ENCODE measurements at places on chromosomes 3 and 15.

GRCh38 chr15:36409819-36410218 is 169.6 kb upstream of the CDIN1 start:
- no peak for DNase-seq

DNA sequence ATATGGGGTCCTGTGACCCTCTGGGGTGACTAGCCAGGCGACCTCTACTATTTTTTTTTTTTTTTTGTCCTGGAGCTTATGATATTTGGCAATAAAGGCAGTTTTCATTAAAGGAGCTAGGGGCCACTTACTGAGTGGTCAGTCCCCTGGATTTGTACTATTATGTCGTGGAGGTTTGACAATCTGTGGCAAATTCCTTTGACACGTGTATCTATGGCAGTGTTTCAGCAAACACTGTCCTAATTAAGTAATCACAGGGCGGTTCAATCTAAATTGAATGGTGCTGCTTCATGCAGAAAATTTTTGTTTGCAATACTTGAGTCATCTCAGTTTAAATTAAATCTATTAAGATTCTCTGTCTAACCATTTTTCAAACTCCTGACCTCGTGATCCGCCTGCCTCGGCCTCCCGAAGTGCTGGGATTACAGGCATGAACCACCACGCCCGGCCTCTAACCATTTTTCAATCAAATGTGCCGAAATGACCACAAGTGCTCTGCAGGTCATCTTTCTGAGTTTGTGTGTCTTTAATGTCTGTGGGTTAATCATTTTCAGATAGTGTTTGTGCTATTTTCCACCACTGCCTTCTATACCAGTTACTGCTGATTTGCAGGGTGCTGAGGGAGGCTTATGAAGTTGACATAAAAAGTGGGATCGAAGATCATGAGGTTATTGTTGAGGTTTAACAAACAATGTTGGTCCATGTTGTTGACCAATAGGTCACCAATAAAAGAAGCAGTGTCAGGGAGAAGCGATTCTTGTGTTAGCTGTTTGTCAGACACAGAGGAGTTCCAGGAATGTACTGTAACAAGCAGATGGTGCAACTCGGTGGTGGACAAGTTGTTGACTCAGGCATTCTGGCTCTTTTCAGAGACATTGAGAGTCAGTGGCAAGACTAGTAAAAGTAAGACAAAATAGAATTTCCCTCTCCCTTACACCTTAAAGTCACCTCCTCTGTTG is 18.6 kb upstream of the SLC2A2 start:
- DNase-seq: no peak

- no peak for DNase-seq
Observed at GRCh38 chr15:98874773-98875172, 132.8 kb downstream of the PGPEP1L start.

- DNase-seq: no peak
Observed at GRCh38 chr15:72222393-72222792, 8.6 kb downstream of the PKM start.

DNA sequence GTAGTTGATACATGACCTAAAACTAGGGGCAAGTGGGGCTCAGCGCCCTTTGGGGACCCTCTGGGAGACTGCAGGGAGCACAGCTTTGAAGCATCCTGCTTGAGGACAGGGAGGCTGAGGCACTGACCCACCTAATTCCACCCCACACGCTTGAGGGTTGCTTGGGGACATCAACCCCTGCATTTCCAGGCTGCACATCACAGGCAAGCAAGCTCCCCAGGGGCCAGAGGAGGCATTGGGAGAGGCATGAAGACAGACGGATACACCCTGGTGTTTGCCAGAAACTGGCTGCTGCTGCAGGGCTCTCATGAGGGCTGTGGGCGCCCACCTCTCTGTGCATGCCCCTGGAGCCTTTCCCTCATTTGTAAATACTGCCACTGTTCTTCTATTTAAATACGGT is 99.3 kb downstream of the ABHD5 start:
- no peak for DNase-seq

- DNase-seq: no peak
Observed at GRCh38 chr3:112027826-112028225, 6.7 kb upstream of the TMPRSS7 start.

DNA sequence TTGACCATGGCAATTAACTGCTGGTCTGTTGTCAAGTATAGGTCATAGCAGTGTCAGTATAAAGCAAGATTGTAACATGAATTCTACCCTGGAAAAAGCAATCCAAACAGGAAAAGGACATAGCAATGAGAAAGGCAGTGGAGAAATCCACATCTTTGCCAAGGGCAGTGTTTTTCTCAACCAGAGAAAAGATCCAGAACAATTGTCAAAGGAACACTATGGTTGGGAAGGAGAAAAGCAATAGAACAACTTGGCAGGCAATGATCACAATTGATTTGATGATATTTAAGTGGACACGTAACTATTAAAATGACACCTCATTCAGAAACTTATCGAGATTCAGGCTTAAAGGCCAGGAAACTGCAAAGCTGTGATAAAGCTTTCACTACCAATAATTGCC is 271.1 kb downstream of the DIPK2A start:
- DNase-seq: no peak

DNA sequence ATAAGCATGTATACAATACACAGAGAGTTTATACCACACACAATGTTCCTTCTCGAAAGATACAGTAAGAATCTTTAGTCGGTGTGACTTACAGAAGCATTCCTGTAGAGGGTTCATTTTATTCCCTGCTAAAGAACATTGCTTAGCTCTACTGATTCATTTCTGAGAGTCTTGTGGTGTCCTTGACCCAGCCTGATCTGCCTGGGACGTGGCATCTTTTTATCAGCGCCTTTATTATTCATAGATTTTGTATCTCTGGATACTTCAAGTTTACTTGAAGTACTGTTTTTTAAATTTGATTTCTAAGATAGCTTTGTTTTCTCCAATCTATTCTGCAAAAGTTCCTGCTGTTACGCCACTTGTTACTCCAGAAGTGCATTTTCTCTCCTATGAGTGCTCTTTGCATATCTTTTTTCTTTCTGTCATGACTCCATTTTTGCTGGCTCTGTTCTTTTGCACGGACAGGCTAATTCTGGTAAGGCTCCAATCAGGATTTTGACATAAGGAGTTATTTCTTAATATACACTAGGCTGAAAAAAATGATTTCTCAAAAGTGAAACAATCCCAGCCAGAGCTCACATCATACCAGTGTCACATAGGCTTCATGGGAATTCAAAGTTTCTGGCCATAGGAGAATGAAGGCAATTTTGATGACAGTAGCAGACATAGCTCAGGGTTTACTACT is 114.5 kb upstream of the TNIK start:
- no peak for DNase-seq

DNA sequence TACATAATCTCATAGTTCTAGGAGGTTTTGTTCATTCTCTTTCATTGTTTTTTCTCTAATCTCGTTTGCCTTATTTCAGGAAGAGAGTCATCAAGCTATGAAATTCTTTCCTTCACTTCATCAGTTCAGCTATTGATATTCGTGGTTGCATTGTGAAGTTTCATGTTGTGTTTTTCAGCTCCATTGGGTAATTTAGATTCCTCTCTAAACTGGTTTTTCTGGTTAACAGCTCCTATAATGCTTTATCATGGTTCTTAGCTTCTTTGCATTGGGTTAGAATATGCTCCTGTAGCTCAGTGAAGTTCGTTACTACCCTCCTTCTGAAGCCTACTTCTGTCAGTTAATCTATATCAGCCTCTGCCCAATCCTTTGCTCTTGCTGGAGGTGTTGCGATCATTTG is 69.4 kb upstream of the CD96 start:
- no peak for DNase-seq

DNA sequence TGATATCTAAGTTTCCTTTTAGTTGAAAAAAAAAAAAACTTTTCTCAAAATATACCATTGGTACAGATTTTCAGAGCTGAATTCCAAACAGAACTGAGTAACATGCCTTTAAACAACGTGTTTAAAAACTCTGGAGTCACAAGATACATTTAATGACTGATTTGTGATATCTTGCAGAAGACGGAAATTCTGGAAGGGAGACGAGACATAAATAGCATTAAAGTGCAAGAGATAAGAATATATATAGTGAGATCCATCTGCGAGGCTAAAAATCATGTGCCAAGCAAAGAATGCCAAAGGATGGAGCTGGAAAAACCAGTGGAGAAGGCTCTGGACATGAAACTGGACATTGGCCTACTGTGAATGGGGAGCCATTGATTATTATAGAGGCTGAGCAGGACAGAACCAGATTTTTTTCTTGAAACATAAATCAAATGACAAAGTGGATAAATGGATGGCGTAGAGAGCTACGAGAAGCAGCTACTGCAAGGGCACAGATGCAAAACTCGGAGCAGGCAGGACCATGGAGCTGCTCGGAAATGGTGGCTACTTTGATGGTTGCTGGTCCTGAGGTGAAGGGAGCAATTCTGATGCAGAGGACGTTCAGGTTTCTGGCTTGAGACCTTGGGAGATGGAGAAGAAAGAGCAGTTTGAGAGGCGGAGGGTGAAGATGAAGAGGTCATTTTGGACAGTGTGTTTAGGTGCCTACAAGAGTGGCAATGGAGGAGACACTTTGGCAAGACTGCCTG is 88.8 kb downstream of the CPN2 start:
- no peak for DNase-seq

- no peak for DNase-seq
Observed at GRCh38 chr3:183699238-183699947, 1.8 kb downstream of the YEATS2 start.

GRCh38 chr15:51007131-51007666 is 87.5 kb downstream of the TNFAIP8L3 start:
- DNase-seq: no peak

GRCh38 chr15:80778964-80779657 is at the start of gene CEMIP:
Gene CEMIP, plus strand, starts transcription at chr15:80779370. Its CDS starts 94,510 bp downstream, at chr15:80873880.
- no peak for DNase-seq

DNA sequence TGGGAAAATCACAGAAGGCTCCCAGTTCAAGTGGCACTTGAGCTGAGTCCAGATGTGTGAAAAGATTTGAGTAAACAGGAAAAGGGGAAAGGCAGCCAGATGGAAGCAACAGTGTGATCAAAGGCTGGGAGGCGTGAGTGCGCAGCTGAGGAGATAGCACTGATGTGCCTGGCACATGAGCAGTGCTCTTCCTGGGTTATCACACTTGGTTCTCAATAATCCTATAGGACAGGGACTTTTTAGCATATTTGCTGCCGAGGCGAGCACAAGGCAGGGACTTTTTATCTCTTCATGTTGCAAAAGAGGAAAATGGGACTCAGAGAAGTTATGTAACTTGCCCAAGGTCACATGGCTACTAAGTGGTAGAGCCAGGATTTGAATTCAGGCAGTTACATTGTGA is 39.6 kb downstream of the CORO2B start:
- no peak for DNase-seq

DNA sequence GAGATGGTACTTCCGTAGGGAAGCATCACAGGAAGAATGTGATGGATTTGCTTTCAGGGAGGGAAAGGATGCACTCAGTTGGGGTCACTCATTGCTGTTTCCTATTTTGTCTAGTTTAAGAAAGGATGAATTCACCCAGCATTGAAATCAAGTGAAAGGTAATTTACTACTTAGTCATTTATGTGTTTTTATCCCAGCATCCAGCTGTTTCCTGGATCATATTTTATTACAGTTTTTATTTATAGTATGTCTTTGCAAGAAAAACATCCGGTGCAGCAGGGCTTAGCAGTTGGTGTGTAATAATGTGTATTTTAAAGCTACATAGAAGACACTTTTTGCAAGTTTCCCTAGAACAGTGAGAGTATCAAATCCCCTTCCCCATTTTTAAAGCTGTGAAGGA is 37.4 kb upstream of the GOLGA8B start:
- no peak for DNase-seq

GRCh38 chr15:51672913-51673857 is 8.1 kb upstream of the SCG3 start:
- no peak for DNase-seq

- DNase-seq: no peak
Observed at GRCh38 chr3:79012530-79012913, 755.3 kb downstream of the ROBO1 start.

GRCh38 chr3:172222478-172223071 is 183.2 kb downstream of the FNDC3B start:
- no peak for DNase-seq

DNA sequence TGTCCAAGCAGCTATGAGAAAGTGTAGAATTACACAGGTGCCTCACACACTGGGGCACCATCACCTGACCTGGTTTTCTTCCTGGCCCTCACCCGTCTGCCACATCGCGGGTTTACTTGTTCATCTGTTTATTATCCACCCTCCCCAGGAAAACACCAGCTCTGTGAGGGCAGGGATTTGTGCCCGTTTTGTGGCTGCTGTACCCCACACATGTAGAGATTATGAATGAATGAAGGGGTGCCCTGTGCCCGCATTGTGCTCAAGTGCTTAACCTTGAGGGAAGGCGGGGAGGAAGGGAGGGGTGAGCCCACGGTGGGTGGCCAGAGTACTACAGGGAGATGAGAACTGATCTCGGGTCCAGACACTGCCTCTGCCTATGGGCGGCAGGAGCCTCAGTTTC is 108.4 kb downstream of the WNT7A start:
- DNase-seq: no peak

DNA sequence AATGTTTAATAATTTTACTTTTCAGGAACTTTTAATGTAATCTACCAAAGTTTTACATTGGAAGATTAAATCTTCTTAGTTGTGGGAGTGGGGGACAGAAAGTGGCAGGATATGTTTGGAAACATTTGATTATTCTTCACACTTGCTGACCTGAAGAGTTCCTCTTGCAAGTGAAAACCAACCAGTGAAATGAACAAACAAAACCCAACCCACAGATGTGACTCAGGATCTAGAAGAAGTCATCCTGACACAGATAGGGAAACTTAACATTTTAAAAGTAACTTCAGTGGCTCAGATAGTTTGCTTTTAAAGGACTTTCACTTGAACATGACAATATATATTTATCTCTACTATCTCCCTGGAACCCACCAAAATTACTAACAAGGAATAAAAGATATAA is 55.4 kb downstream of the ASTE1 start:
- DNase-seq: no peak

GRCh38 chr3:125163739-125164601 is 48.6 kb downstream of the SLC12A8 start:
- no peak for DNase-seq

- no peak for DNase-seq
Observed at GRCh38 chr15:51652084-51652668, 29.1 kb upstream of the SCG3 start.

DNA sequence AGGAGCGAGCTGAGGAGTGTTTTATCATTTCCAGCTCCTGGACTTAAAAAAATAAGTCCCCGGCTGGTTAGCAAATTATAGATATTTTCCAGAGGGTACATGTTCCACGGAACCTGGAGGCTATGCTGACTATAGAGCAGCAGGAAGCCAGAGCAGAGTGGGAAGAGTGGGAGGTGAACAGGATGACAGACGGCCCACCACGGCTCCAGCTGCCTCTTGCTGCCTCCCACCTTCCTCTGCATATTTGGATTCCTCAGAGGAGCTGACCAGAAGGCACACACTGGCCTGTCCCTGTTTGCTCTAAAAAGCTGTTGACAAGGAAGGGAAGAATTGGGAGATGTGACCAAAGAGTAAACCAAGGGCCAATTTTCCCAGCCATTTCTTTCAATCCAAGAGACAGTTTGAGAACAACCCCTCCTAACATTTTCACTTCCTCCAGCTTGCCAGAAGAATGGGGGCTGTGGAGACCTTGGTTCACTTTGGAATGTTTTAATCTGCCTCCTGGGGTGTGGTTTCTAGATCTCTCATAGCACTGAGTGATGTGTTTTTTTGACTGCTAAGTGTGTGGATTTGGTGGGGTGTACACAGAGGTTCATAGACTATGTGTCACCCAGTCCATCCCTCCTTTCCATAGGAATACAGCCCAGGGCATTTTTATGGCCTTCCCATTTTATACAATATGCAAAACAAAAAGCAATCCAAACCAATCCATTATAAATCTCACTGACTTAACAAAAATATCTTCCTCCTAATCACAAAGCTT is 36.8 kb downstream of the HGD start:
- DNase-seq: no peak

- no peak for DNase-seq
Observed at GRCh38 chr3:98232489-98232888, 31.6 kb upstream of the OR5H6 start.

Data from suprapubic skin (tissue), 4 donors.